ENCODE measurements at places on chromosomes 1 and 21. TPM values are rescaled to one million over a fixed set of nuclear protein-coding genes. Genes with fewer than 3 reads are reported as not detected.

Gene FAM110D
- not detected for total RNA-seq

Gene CD5L
- total RNA-seq, result not detected

Gene LRRC53
- not detected for total RNA-seq

Gene C1orf94
- total RNA-seq, result not detected

Gene KRTAP20-2
- total RNA-seq, result not detected

Gene PLK3
- 64.8 TPM for total RNA-seq

Gene OR14I1
- not detected for total RNA-seq

Gene AKT3
- 25.2 TPM for total RNA-seq

Gene FLG2
- total RNA-seq, result not detected

Gene FAM229A
- 2.6 TPM for total RNA-seq

Gene SVBP
- 17.1 TPM for total RNA-seq

Gene NIT1
- total RNA-seq, result 35.2 TPM

Gene SLAMF1
- 50.1 TPM for total RNA-seq
